Heart left ventricle (tissue), 16 donors: ENCODE measurements at places on chromosomes 4 and X. TPM values are rescaled to one million over a fixed set of nuclear protein-coding genes. Genes with fewer than 3 reads are reported as not detected.
A peak's percentile ranks its signal among the peaks of the same experiment; 100 is the strongest.

The DCLK2 gene
- 13.5 TPM for total RNA-seq

The DCAF12L2 gene
- not detected for total RNA-seq

The AWAT2 gene
- not detected for total RNA-seq

The TRIM61 gene
- total RNA-seq = 2.1 TPM

The PDCL2 gene
- total RNA-seq = not detected

The CLNK gene
- total RNA-seq = not detected

The ETDB gene
- not detected for total RNA-seq

The PAGE2B gene
- total RNA-seq = not detected

The NHSL2 gene
- 5.8 TPM for total RNA-seq

The OTC gene
- not detected for total RNA-seq

The MOB1B gene
- total RNA-seq = 22.9 TPM

The SCRG1 gene
- 0.22 TPM for total RNA-seq

The NAP1L3 gene
- total RNA-seq = 7.7 TPM

The ARSD gene
- total RNA-seq = 7.3 TPM

The TCP11X2 gene
- total RNA-seq = not detected

The CAMK2D gene
- 244 TPM for total RNA-seq

DNA sequence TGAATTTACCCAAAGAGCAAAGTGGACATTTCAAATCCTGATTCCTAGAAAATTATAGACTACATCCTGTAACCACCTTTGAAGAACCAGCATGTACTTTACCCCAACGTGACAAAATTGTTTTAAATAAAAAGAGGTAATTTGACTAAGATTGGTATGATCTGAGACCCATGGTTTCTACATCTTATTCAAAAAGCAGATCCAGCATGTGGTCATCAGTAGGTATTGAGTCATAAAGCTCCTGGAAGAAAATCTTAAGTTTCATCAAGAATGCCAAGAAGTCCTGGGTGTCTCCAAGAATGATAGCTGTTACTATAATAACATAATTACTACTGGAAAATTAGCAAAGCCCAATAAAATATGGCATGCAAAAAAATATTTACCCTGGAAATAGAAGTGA, 61.8 kb downstream of the NFKB1 start:
- DNase-seq = no peak

DNA sequence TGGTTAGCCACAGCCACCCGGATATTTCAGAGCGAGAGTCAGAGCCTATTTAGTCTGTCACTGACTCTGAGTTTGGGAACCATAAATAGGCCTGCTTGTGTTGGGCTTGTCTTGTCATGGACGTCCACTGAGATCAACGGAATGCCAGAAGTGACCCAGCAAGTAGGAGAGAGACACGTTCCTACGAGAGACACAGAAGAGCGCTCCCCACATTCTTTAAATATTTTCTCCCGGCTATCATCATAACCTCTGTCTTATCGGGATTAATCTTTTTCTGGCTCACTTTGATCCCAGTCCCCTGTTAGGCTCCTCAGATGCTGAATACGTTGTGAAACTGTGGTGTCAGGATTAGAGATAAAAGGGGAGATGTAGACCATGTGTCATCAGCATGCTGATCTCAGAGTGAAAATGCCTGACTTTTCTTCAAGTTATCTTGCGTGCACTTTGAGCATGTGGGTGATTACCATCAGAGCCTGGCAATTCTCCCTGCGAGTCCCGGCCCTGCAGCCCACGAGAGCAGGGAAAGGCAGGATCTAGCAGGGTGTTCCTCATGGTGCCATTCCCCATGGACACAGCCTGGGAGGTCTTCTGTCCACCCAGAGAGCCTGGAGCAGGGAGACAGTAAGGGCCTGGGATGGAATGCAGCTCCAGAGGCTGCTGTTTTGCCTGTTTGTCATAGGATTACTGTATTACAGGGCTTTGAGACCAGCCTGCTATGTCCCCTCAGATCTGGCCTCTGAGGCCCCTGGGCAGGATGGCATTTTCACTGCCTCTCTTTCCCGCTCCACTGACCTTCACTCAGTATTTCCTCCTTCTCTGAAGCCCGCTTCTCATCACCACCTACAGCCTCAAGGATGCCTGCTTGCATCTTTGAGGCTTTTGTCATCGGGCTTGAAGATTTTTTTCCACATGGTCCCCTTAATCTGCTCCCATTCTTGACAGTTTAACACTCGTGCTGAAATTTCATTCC, 2.8 kb upstream of the TENM3 start:
- no peak for DNase-seq

DNA sequence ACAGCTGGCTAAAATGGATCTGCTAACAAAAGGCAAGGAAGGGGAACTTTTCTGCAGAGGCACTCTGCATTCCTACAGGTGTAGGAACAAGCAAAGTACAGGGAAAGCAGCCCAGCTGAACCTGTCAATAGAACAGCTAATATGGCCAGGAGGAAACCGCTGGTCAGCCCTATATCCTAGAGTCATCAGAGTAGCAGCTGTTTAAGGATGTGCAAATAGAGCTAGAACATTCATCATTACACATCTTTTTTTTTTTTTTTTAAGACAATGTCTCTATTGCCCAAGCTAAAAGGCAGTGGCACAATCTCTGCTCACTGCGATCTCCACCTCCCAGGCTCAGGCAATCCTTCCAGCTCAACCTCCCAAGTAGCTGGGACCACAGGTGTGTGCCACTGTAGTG, 163.0 kb downstream of the BTC start:
- DNase-seq = no peak

DNA sequence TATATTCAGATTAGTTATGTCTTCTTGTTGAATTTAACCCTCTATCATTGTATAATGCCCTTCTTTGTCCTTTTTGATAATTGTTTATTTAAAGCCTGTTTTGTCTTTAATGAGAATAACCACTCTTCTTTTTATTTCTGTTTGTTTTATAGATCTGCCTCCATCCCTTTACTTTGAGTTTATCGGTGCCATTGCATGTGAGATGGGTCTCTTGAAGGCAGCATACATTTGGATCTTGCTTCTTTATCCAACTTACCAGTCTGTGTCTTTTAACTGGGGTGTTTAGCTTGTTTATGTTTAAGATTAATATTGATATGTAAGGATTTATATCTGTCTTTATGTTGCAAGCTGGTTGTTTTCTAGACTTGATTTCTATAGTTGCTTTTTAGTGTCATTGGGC, 115.8 kb downstream of the RTL3 start:
- no peak for DNase-seq

GRCh38 chr4:105273230-105273629, 126.6 kb downstream of the TET2 start:
- no peak for DNase-seq

DNA sequence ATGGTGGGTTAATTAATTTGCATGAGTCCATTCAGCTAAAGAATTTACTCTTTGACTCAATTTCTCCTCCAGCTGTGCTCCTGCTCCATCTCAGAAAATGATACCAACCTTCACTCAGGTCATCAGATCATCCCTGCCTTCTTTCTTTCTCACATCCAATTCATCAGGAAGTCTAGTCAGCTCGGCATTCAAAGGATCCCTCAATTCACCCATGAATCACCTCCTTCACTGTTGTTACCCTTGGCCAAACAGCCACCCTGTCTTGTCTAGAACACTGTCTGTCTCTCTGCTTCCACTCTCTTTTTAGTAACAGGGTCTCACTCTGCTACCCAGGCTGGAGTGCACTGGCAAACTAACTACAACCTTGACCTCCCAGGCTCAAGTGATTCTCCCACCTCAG, 337.4 kb upstream of the SFRP2 start:
- DNase-seq = no peak

- DNase-seq = no peak
These were observed 160.1 kb downstream of the COX18 start for GRCh38 chr4:72909461-72909860.

DNA sequence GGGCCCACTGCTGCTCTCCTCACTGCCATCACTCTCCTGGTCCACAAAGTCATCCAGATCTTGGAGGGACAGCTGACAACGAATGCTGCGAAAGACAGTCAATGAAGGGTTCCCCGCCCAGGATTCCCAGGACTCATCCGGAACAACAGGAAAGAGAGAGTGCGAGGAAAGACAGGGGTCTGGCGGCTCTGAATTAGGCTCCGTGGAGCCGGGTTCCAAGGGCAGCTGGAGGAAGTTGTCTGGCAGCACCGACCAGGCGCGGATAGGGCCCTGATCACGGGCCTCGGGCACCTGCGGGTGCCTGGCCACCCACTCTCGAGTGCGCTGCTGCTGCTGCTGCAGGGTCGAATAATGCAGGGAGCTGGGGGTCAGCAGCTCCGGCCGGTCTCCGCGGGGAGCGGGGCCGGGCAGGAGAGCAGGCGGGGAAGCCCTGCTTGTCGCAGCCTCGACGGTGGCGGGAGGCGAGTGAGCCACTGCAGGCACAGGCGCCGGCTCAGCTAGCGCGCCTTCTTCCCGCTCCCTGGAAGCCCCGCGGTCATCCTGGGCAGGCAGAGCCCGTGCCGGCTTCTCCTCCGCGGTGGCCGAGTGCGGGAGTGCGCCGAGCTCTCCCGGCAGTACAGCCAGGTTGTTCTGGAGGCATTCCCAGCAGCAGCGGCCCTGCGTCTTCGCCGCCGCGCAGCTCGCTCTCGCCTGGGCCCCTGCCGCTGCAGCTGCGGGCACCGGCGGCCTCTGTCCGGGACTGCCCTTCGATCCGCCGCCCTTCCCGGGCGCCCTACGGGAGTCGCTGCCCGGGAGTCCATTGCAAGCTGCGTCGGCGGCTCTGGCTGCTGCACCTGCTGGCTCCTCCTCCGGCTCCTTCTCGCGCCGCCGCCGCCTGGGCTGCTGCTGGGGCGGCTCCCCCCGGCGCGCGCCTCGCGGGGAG, 1.1 kb downstream of the SOWAHB start:
- DNase-seq = peak; percentile 63

- no peak for DNase-seq
These were observed 26.0 kb downstream of the AFM start for GRCh38 chr4:73507541-73507940.

DNA sequence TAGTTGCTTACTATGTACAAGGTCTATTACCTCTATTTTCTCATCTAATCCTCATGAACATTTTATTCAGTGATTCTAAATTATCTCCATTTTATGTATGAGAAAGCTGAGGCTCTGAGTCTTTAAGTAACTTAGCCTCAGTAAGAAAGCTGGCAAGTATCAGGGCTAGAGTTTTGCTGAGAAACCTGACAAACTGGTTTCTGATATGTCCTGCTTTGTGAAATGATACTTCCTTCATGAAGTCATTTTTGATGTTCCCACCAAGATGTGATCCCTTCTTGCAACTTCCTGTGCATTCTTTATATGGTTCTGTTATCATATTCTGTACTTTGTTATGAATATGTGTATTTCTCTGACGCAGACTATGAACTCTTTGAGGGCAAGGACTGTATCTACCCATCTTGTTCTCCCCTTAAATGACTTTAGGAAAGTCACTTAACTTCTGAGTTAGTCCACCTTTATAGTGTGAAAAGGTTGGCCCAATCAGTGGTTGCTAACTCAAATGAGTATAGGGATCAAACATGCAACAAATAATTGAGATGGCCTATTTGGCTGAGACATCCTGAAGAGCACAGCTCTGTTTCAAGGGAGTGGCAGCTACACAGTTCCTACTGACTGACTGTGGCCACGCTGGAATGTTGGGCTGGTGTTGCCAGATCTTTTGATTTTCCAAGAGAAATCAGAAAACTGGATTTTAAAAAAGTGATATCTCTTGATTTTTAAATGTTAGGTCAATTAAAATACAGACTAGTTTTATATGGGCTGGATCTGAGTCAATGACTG, 127.9 kb upstream of the AMOT start:
- DNase-seq = no peak

DNA sequence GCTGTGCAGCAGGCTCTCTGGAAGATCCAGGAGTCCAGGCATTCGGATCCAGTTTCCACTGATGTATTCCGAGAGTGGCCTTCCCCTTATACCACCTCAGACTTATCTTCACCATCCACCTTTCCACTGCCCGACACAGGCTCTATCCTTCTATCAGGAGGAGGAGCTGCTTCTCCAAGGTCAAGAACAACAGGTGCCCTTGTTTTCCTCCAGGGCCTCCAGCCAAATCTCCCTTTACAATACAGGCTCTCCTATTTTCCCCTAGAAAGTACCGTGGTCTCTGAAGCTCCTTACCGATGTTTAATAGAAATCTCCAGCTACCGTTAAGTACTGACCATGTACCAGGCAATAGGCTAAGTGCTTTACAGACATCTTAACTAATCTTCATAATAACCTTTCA, 61.3 kb downstream of the AFAP1 start:
- no peak for DNase-seq

DNA sequence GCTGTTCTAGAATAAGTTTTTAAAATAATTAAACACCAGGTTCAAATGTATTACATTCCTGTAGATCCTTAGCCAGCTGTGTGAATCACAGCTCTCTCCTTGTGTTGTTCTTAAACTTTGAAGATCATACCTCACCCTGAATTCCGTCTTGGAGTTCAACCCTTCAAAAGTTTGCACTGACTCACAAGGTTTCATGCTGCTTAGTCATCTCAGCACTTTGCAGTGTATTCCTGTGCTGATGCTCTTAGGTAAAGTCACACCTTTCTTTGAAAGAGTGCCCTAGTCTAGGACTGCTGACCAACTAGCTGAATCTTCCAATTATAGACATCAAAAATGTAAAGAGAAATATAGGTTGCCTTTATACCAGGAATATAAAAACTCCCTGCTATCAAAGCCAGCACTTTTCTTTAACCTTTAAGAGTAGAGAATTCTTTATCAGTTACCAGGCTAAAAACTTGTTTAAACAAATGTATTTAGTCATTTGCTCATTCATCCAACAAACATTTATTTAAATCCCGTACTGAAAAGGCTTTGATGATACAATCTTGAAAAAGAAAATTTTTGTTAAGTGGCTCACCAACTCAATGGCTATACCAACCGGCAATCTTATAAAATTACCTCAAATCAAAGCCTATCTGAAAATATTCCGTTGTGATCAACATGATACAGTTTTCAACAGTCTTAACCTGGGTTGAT, 169.7 kb downstream of the RAP1GDS1 start:
- DNase-seq = no peak

GRCh38 chrX:124010566-124010965, 49.1 kb downstream of the STAG2 start:
- no peak for DNase-seq

- DNase-seq = no peak
These were observed 46.6 kb downstream of the RHOH start for GRCh38 chr4:40243386-40243948.

- no peak for DNase-seq
These were observed 314.5 kb upstream of the HS3ST1 start for GRCh38 chr4:11743236-11743635.

- DNase-seq = no peak
These were observed 772 bp downstream of the EOLA1 start for GRCh38 chrX:149541521-149542047.

- no peak for DNase-seq
These were observed 21.2 kb upstream of the ANTXR2 start for GRCh38 chr4:80094191-80094590.

GRCh38 chr4:143441678-143442077, 71.8 kb upstream of the SMARCA5 start:
- DNase-seq = no peak

GRCh38 chrX:108736509-108737479, at the start of gene IRS4:
Gene IRS4 (minus strand): TSS chrX:108736563.
- peak; percentile 44 for DNase-seq
